ENCODE measurements at places on chromosomes 1 and 21. TPM values are rescaled to one million over a fixed set of nuclear protein-coding genes. Genes with fewer than 3 reads are reported as not detected.

TMEM50A gene
- total RNA-seq: 206 TPM

INKA2 gene
- total RNA-seq: 0.27 TPM

SMCP gene
- not detected for total RNA-seq

KLF17 gene
- 1.1 TPM for total RNA-seq

DDX59 gene
- total RNA-seq: 20.3 TPM

A3GALT2 gene
- not detected for total RNA-seq

OVAAL gene
- not detected for total RNA-seq

DNA sequence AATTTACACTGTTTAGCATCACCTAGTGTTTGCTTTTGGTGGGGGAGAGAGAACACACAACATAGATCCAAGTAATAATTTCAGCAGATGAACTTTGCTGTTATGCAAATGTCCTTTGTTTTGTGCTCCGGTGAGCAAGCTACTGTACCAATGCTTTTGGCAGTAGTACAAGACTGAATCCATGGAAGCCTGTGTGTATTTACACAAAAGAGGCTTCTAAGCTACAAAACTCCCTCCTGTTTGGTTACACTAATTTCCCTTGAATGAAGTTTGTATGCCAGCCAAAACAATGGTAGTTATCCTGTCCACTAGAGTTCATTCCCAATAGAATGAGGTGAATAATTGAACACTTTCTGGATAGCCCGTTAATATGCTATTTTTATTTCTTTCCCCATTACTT is 320.5 kb downstream of the KCTD3 start:
- DNase-seq: no peak

DNA sequence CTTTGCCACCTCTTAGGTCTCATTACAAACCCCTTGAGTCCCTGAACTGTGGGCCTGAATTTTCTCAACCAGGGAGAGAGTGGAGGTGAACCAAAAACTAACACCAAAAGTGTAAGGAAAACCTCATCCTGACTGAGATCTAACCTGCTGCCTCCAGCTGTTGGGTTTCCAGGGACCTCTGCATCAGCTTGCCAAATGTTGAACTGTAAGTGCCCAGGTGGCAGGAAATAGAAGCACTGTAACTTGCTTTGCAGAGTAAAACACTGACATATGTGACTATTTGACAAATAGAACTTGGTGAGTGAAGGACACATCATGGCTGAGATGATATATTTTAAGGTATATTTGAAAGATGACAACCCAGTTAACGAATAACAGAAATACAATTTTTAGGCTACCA is 48.4 kb upstream of the NR5A2 start:
- no peak for DNase-seq

GRCh38 chr21:39373634-39374033 is 24.7 kb upstream of the HMGN1 start:
- peak; percentile 46 for DNase-seq

DNA sequence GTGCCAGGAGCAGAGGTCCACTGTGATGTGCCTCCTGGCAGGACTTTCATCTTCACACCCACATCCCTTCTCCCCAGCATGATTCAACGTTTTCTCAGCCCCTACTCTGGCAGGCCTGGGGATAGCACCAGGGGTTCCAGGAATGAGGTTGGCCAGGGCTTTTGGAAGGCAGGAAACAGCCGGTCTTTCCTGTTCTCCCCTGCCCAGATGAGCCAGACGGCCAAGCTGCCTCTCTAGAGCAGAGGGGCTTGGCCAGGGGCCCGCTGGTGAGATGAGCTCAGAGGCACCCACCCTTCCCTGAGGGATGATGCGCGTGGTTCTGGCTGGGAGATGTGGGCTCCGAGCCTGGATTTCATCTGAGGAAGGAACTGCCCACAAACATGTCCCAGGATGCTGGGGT is 4.3 kb upstream of the MFAP2 start:
- DNase-seq: peak; percentile 97

DNA sequence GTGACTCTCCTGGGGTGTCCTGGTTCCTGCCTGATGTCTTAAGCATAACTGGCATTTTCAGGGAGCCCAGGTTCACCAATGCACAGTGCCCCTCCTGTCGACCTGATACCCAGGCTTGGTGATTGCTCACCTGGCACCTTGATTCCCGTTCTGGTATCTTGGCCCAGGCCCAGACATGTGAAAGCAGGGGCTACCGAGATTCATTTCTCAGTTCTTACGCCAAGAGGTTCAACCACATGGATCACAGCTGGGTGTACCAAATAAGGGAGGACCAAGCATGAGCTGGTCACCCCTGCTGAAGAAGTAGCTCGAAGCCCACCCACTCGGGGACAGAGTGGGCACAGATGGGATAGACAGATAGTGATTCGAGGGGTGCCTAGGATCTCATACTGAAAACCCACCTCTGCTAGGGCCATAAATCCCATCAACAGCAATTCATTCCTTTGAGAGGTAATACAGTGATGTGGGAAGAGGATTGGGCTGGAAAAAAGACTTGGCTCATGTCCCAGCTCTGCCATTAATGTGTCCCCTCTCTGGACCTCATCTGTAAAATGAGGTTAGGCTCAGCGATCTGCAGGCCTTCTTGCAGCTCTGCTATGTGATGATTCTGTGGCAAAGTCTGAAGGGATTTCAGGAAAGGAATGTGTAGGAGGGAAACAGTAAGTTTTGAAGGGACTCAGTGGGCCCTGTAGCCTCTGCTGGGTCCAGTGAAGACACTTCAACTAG is 2.7 kb downstream of the EPHX1 start:
- DNase-seq: peak; percentile 30

GRCh38 chr1:204296431-204296988 is 63.2 kb downstream of the PLEKHA6 start:
- DNase-seq: peak; percentile 77

- no peak for DNase-seq
Measured at GRCh38 chr1:26838474-26839338, 12.2 kb downstream of the ZDHHC18 start.

DNA sequence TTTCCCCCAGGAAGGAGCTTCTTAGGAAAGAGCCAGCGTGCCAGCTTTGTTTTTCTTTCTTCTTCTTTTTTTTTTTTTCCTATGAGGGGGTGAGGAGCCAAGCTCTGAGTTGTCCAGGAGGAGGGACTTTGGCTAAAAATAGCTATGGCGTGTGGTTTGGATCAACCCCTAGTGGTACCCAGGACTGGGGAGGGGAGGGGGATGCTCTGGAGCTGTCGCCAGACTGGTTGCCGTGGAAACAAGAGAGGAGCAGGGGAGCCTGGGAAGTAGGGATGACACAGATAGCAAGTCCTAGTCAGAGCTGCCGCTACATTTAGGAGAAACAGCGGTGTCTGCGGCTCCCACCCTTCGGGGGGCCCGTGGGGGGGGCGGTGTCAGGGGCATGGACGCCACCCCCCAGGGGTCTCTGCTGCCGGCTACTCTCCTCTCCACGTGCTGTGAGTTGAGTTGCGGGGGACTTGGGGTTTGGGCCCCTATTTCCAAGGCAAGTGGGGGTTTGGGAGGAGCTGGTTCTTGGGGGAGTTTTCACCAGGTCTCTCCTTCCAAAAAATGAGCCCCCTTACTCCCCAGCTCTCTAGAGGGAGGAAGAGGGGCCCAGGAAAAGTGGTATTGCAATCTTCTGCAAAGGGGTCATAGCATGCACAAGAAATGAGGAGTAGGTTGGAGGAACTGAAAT is at the start of gene KCNJ9:
Gene KCNJ9 (plus strand): TSS at position 278 of the 676 bp plus-strand sequence. CDS start 2,493 bp downstream, outside the sequence.
- peak; percentile 40 for DNase-seq

DNA sequence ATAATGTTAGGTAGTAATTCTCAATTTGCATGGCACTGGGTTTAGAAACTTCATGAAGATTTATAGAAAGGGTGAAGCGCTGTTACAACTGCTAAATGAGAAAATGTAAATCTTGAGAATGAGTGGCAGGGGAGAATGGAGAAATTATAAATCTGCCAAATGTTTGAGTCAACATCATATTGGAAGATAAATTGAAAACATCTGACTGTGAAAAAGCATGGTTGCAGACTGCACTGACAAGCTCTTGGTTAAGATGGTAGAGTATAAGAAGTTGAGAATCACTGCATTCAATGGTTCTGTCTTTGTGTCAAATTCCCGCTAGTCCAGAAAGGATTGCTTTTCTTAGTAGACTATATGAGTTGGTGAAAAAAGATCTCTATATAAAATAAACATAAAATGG is 113.3 kb upstream of the DUSP10 start:
- DNase-seq: no peak

DNA sequence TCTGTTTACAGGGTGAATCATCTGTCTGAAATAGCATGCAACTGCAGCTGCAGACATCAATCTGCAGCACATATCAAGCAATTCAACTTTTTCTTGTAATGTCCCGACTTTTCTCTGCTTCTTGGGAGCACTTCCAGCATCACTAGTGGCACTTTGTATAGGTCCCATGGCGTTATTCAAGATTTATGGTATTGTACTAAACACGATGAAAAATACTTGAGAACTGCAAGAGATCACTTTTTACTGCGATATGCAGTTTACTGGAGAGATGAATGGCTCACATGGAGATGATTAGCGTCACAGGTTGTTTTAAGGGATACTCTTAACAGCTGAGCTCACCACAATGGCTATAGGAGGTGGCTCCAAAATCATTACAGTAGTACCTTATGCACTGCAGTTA is 7.2 kb upstream of the SCMH1 start:
- no peak for DNase-seq

DNA sequence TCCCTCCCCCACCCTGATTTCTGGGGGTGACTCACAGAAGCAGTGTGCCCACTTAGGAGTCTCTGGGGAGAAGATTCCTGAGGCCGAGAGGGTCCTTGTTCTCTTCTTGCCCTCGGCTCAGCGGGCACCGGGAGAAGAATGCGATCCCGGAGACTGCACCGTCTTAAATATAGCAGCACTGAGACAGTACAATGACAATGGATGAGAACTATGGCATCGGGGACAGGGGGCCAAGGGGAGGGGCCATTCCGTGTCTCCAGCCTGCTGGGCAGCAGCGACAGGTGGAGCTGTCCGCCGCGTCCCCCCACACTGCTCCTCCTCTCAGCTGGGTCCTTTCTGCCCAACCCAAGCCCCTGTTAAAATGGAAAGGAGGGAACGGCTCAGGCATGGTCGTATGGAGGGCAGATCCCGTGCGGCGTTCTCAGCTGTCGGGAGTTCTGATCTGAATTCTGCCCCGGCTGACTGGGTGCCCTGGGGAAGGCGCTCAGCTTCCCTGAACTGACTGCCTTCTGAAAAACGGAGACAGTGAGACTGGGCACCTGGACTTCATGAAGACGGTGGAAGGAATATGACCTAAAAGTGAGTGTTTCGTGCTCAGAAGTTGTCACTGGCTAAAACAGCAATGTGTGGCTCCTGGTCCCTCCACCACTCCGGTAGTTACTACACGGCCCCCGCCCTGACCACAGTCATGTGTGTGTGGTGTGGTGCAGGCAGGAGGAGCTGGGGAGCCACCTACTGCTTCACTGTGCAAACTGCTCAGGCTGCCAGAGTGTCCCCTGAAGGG is at the start of gene MYOM3:
Gene MYOM3 (minus strand): TSS at position 140 of the 784 bp plus-strand sequence. CDS start 3,499 bp downstream, outside the sequence.
- DNase-seq: peak; percentile 73

DNA sequence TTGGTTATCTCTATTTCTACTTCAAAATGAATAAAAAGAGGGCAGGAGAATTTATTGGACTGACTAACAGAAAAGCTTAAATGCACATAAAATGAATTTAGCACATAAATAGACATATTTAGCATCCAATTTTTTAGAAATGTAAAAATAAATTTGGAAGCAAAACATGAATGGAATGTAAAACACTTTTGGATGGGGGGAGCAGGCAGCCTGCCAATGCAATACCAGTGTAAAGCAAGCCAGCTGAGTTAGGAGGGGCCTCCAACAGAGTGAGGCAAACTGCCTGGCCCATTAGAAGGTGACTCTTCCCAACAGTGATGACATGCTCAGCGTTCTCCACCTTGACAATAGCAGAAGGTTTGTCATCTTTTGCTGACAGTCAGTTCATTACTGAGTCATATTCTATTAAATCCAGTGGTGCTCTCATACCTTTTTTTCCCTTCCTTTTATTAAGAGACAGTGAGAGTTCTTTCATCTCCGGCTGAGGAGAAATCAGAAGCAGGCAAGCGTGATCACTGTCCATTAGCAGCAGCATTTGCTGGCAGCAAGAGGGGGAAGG is 19.5 kb upstream of the EXO1 start:
- DNase-seq: peak; percentile 65

DNA sequence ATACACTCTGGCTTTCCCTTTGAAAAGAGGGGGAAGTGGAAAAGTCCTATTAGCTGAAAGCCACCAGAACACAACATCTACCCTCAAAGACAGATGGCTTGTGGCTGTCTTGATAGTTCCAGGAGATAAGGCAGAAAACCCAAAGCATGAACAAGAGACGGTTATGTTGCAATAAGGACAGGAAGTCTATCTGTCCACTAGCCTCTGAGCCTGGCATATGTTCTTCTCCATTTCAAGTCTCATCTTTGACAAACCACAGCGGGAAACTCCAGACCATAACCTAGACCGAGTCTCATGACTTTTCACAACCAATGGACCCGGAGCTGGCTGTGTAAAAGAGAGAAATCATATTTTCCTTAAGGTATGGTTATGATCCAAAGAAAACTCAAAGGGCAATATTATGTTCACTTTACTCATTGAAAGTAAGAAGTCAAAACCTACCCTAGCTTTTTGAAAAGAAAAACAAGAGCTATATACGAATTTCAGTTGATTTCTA is 33.8 kb downstream of the DUSP10 start:
- no peak for DNase-seq

DNA sequence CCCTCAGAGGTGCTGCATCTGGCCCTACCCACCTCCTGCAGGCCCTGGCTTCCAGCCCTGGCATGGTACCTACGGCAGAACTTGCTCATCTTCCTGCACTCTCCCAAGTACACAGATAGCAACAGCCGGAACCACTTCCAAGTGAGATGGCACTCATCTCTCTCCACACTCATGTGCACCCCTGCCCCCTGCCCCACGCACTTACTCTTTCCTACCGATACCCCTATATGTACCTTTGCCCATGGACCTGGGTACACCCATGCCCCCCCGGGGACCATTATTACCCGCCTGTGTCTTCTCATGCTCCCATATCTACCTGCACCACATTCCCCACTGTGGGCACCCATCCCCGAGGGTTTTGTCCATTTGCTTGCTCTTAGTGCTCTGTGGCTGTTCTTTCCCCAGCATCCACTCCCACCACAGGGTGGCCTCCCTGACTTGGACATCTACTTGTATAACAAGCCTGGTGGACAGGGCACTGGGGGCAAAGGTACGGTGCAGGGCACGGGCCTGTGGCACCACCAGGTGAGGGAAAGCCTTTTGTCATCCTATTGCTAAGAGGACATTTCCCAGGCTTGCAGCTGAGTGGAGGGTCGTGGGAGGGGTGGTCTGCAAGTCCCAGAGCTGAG is 14.7 kb downstream of the HYI start:
- DNase-seq: no peak

DNA sequence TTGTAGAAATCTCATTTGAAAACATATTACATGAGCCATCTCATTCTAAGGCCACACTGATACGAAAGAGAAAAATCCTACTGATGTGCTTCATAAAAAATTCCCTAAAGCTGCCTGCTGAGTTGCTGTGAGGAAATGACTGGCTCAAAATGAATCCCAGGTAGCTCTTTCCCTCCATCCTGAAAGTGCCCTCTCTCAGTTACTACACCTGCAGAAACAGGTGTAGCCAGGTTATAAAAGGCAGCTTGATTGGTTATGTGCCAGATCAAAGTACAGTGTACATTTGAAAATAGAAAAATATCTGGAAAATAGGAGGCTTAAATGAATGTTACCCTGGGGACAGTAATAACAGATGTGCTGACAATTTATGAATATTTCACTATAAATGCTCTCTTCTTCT is 833.4 kb upstream of the ADGRL4 start:
- no peak for DNase-seq
